Vagina (tissue), 2 donors: ENCODE measurements at places on chromosomes 13 and 19.

DNA sequence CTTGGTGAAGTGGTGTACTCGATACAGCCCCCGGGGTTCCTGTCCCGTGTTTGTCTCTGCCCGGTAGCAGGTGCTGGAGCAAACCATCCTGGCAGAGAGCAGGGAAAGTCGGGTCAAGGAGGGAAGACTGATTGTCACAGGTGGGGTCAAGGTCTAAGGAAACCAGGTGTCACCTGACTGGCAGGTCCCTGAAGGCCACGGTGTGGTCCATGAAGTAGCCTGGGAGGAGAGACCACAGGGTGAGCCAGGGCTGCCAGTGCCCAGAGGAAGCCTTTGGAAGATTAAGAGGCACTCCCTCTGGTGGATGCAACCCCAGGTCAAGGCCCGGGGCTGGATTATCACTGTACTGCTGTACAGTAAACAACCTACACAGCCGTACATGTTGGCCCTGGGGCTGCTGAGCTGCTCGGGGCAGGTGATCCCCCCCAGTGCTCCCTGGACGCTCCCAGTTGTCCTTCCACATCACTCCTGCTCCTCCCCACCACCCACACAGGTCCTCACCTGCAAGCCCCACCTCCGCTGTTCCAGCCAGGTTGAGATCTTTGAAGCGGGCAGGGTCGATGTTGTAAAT, 6.0 kb upstream of the CCER2 start:
- DNase-seq: no peak

- DNase-seq: no peak
Measured at GRCh38 chr13:45705918-45706317, 3.8 kb downstream of the CBY2 start.

- no peak for DNase-seq
Measured at GRCh38 chr13:112747256-112747655, 57.4 kb downstream of the ATP11A start.

DNA sequence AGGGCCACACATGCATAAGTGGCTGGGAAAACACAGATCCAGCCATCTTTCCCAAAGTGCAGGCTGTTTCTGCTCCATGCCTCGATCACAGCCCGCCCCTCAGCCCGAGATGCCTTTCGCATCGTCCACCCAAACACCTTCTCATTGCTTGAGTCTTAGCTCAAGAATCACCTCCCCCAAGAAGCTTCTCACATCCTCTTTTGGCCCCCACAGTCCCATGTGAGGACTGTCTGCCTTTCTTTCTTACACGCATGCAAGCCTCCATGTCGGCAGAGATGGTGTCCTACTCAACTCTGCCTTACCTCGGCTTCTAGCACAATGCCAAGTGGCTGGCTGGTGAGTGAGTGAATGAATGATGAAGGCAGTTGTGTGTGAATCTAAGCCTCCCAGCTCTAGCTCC, 18.1 kb upstream of the GSX1 start:
- DNase-seq: no peak

- DNase-seq: no peak
Measured at GRCh38 chr19:51018745-51019543, 565 bp downstream of the KLK10 start.

- no peak for DNase-seq
Measured at GRCh38 chr13:35763060-35763781, 286.7 kb upstream of the MAB21L1 start.

- no peak for DNase-seq
Measured at GRCh38 chr13:114128624-114129522, 3.5 kb downstream of the RASA3 start.

DNA sequence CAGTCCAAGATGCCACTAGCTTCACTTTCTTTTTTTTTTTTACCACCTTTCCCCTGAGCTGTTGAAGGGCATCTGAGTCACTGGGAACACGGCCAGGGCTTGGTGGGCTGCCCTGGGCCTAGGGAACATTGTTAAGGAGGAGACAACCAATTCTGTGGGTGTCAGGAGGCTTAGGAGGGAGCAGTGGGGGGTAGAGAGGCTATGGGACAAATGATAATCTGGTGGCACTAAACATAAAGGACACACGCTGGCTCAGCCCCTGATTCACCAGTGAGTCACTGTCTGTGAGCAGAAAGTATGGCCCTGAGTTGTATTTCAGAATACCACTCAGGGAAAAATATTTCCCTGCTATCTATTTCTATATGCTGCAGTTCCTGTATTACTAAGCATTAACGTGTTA, 207.8 kb downstream of the DCLK1 start:
- DNase-seq: no peak

- no peak for DNase-seq
Measured at GRCh38 chr13:104953588-104953987, 1581.9 kb downstream of the EFNB2 start.

DNA sequence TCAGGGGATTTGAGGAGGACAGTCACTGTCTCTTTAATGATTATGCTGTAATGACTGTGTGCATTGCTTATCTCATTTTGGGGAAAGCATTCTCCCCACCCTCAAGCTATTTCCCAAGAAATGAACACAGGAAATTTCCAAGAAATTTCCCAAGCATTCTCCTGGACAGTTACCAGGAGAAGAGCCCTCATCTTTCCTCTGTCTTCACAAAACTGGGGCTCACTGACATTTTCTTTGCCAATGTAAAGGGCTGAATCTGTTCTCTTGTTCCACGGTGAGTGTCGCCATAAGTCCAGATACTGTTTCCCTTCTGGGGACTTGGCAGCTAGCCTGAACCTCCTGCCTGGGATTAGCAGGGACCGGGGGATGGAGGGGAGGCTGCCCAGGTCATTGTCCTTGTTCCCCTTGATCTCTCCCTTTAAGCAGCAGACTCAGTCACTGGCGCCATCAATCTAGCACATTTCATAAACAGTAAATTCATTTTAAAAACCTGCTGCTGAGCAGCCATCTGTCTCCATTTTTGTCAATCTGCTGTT, 172.8 kb downstream of the DNAJC15 start:
- DNase-seq: no peak

- DNase-seq: no peak
Measured at GRCh38 chr13:24671386-24672113, 8.7 kb upstream of the ATP12A start.
